T-helper 1 cell (primary cell): ENCODE measurements at places on chromosomes 1 and 21.

- no peak for DNase-seq
Observed at GRCh38 chr1:147630447-147630846, 39.9 kb downstream of the ACP6 start.

GRCh38 chr1:43367026-43367903, 546 bp downstream of the ELOVL1 start:
- peak; percentile 30 for DNase-seq

- DNase-seq: peak; percentile 95
Observed at GRCh38 chr1:147599362-147600118, 58.2 kb downstream of the BCL9 start.

DNA sequence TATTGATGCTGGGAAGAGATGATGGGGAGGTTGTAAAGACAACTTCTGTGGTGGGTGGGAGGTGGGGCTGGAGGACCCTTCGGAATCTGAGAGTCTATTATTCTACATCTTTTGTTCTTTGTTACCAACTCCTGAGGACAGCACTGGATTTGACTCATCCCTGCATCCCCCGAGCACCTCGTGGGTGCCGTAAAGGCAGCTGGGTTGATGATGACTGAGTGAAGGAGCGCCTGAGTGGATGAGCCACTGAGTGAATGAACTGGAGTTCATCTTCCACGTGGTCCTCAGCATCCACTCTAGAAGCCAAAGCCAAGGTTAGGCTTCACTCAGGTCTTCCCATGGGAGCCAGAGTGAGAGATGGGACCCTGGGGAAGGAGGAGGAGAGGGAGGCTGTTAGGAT, 77.6 kb downstream of the LRRN2 start:
- DNase-seq: no peak
